ENCODE measurements at places on chromosomes 7 and 10.

DNA sequence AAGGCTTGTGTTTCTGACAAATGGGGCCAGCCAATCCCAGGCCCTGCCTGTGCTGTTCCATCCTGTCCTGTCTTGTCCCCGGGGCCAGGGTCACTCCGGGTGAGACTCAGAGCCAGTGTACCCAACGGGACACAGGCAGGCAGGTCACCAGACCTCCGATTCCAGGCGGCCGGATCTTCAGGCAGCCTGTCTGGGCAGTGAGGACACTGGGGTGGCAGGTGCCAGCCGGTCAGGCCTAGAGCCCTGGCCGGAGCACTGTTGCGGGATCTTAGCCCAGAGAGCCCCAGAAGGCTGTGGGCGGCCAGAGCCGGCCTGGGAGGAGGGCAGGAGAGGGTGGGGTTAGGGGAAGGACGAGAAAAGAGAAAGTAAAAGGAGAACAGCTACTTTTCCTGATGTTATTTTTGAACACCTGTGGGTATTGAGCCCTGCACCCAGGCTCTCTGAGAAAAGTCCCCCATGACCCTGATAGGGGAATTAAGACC, 134.3 kb upstream of the TNRC18 start:
- no peak for DNase-seq

DNA sequence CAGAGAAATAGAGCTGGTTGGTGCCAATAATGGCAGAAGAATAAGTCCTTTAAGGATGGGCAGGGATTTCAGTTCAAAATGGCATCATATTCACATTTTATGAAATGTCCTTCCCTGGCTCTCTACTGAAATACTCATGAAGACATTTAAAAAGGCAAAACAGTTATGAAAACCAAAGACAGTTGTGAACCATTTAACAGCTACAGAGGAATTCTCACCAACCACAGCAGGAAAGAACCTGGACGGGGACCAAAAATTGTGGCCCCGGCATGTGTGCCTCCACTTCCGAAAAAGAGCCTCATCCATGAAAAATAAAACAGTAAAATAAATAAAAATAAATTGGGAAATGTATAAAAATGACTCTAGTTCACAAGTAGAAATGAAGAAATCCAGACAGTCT, 539.5 kb downstream of the SUGCT start:
- no peak for DNase-seq

DNA sequence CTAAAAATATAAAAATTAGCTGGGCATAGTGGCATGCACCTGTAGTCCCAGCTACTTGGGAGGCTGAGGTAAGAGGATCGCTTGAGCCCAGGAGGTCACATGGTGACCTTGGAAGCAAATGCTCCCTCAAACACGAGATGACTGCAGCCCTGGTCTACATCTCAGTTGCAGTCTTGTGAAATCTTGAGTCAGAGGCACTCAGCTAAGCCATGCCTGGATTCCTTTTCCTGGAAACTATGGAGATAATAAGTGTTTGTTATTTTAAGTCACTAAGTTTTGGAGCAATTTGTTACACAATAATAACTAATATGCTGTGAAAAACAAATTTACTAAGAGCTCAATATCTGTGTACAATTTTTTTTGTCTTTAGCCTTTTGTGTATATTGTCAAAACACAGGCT, 284.3 kb upstream of the KAT6B start:
- DNase-seq, result no peak

DNA sequence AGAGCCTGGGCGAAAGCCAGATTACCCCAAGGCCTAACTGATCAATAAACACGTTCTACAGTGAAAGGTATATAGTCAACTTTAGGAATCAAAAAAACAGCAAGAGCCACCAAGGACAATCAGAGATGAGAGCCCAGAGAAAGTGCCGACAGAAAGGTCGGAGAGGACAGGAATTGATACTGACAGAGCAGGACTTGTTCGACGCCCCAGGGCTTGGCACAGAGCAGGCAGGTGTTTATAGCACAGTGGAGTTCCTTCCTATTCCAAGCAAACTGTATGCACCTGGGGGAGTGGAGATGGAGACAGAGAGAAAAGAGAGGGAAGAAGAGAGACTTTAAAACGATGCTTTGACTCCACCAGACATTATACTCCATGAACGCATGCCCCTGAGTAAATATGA, 39.5 kb downstream of the PPP1R3C start:
- DNase-seq, result no peak

- no peak for DNase-seq
Observed at GRCh38 chr10:64350665-64351064, 829.5 kb downstream of the REEP3 start.

DNA sequence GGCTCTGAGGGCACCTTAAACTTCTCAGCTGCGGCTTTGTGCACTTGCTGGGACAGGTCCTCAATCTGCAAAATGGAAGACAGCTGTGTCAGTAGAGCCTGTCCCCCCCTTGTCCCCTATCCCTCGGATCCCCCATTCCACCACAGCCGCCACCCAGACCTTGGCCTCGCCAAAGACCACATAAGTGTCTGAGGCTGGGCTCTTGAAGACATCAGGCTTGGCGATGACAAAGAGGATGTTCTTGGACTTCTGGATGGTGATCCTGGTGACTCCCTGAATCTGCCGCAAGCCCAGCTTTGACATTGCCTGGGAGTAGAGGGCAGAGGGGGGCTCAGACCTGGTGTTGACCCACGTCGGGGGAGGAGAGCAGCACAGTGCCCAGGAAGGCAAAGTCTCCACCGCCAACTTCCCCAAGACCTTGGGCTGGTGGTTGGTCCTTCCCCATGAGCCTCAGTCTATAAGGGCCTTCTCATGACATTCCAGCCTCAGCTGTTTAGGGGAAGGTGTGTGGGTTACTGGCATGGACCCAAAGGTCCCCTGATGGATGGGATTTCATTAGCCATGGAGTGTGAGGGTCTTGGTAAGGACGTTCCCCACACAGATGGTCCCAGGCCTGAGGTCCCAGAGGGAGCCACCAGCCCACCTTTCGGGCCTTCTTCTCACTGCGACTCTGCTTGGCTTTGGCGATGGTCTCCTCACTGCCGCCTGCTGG, 7.7 kb downstream of the NACAD start:
- no peak for DNase-seq

- DNase-seq, result no peak
Observed at GRCh38 chr10:3886191-3886590, 101.2 kb upstream of the KLF6 start.

DNA sequence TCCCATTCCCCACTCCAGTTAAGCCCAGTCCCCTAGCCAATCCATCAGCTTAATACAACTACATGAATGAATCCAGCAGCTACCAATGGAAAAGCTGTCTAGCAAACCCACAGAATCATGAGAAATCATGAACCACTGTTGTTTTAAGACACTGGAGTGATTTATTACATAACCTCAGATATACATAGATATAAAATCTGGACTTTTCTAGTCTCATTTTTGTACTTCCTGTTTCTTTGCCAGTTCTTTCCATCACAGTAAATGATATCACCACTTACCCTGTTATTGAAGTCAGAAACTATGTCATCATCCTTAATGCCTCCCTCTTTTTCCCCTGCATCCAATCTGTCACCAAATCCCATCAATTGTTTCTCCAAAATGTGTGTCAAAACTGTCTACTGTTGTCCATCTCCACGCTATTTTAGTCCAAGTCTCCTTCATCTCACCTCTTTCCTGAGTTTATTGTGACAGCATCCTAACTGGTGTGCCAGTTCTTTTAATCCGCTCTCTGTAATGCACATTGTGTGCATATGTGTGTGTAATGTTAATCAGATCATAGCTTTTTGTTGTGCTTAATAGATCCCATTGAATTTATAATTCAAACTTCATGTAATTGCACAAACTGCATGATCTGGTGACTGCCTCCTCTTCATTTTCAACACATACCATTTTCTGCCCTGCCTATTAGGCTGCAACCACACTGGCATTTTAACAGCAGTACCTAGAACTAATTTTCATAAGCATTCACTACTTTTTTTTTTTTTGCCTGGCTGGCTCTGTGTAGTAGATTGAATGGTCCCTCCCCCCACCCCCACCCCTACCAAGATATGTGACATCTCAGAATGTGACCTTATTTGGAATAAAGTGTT, 56.0 kb downstream of the MKLN1 start:
- no peak for DNase-seq

GRCh38 chr10:57823398-57823797, 444.3 kb downstream of the IPMK start:
- no peak for DNase-seq

DNA sequence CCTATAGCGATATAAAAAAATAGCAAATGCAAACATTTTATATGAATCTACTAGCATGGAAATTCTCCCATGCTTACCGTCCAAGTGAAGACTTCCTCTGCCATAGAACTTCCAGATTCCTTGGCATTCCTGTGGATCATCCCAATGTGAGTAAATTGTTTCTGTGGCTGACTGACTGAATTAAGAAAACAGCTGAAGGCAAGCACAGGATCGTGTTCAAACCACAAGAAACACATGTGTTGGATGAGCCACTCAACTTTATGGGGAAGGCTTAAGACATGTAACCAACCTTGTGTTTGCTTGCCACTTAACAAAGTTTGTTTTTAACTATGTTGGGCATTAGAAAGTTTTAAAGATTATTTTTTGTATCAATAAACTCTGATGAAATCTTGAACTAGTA, 2.6 kb upstream of the MYPN start:
- peak; percentile 91 for DNase-seq

GRCh38 chr10:22489975-22490374, 144.7 kb downstream of the SPAG6 start:
- DNase-seq, result no peak

DNA sequence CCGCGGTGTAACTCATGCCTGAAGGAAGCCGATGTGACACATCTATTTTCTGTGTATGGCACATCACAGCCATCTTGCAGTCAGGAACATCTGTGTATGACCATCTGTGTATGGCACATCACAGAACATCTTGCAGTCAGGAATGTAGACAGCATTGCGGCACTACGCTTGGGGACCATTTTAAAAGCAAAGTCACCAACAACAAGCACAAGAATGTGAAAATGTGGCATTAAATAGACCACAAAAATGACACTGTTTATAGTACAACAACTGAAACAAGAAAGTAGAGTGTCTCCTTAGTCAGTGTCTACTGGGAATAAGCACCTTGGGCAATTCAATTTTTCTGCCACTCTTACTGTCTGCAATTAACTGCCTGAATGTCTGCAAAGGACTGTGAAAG, 124.4 kb downstream of the HGF start:
- DNase-seq, result no peak

DNA sequence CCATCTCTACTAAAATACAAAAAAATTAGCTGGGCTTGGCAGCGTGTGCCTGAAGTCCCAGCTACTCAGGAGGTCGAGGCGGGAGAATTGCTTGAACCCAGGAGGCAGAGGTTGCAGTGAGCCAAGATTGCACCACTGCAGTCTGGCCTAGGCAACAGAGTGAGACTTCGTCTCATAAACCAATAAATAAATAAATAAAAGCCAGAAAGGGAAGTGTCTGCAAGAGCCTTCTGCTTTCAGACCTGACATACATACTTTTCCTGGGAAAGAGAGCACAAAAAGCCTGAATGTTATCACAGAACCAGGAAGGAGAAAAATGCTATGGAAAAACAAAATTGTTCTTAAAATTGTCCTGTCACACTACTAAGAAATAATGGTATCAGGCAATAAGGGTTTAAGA, 4.1 kb upstream of the KIF5B start:
- DNase-seq, result no peak

DNA sequence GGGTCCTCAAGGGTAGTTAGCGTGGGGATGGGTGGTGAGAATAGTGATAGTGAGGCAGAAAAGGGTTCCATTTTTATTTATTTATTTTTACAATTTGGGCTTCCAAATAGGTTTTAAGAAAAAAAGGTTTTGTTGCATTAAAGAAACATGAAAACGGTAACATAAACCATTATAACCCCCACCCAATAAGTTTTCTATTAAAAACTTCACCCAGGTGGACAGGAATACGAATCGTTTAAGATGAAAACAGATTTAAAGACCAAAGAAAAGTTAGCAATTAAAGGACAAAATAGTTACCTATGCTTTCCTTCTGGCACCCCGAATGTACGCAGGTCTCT, 78.7 kb downstream of the ZFAND4 start:
- no peak for DNase-seq

DNA sequence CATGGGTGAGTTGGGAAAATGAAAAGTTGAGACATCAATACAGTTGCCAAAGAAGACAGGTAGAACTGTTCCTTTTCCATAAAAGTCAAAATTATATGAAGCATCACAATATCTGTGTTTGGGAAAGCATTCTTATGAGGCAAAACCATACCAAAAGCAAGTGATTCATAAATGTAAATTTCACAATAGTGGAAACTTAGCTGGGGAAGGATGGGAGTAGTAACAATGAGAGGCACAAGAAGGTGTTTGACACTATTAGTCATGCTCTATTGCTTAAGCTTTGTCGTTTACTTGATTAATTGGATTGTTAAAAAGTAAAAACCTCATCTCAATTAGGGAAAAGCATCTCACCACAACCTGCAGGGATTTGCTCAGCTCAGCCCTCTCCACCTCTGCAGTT, 240.2 kb downstream of the C7orf25 start:
- DNase-seq, result no peak

DNA sequence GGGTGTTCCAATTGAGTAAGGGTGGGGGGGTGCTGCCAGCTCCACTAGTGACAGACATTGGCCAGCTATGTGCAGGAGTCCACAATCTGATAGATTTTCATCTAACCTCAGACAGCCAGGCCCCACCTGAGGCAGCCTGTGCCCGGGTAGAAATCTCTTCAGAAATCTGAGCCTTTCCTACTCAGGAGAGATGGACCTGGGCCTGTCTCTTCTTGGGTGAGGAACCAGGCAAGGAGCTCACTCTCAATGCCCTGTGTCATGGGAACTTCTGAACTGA, 86.9 kb downstream of the UBE2H start:
- no peak for DNase-seq

- DNase-seq, result no peak
Observed at GRCh38 chr10:74381291-74381853, 230.4 kb downstream of the ADK start.

- DNase-seq, result no peak
Observed at GRCh38 chr7:16839646-16840045, 34.8 kb upstream of the AGR2 start.
